ENCODE measurements at places on chromosomes 7 and 10.

DNA sequence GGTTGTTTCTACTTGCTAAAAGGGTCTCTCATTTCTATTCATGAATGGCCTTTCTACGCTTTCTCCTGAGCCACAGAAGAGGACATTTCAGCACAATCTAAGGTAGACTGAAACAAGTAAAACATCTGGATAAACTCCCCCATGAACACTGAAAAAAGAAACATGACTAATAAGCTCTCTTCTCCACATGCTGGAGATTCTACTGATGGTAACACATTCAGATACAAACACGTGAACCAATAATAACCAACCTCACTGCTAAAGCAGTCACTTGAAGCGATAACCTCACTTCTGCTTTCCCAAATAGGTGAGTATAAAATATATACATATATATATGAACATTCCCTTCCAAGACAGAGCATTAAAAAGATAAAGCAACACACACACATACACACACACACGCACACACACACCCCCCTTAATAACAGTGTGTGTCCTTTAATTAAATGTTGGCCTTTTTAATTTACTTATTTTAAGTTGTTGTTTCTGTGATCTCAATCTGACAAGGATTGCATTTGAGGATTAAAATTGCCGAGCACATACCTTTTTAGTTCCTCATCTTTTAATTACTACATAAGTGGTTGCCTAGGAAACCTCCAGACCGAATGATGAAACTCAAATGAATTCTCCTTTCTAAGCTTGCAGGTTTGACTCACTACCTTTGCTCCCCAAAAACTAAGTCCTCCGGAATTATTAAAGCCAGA lies 292.4 kb upstream of the KLF14 start:
- no peak for DNase-seq

DNA sequence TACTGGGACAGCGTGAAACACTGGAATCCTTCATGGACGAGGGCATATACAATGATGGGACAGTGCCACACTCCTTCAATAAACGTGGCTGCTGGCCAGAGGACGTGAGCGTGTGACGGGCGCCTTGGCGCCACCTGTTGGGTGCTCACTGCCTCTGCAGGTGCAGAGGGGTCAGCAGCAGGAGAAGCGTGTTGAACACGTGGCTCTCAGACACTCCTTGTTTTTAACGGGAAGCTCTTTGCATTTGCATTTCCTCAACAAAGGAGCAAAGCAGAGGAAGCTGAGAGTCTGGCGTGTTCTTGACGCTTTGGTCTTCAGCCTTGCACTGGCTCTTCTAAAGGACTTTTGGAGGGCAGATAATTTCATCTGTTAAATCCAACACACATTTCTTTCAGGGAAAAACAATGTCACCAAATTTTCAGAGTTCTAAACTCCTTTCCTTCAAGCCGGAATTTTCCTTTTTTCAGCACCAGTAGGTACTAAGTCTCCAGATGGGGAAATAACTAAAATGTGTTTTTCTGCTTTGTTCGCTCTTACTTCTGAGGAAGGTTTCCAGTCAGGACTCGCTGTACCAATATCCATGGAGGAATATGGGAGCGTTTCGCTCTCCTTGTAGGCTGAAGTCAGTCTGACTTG lies 2.9 kb upstream of the GET4 start:
- peak; percentile 84 for DNase-seq

- no peak for DNase-seq
Observed at GRCh38 chr10:8310930-8311329, 256.4 kb downstream of the GATA3 start.

GRCh38 chr10:10279906-10280305 lies 737.8 kb upstream of the CELF2 start:
- no peak for DNase-seq

- no peak for DNase-seq
Observed at GRCh38 chr7:117472335-117472734, 7.5 kb upstream of the CFTR start.

GRCh38 chr7:36098096-36098495 lies 55.0 kb upstream of the EEPD1 start:
- DNase-seq, result no peak

DNA sequence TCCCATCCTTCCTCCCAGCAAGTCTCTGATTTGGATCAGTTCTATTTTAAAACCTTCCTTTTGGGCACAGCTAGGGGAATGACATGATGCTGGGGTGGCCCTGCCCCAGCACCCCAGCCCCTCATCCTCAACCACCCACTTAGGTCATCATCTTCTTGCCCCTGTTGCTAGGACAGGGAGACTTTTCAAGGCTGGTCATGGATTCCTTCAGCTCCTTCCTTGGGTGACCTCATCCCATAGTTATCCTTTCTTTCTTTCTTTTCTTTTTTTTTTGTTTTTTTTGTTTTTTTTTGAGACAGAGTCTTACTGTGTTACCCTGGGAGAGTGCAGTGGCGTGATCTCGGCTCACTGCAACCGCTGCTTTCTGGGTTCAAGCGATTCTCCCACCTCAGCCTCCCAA lies 127.2 kb downstream of the WDFY4 start:
- no peak for DNase-seq

DNA sequence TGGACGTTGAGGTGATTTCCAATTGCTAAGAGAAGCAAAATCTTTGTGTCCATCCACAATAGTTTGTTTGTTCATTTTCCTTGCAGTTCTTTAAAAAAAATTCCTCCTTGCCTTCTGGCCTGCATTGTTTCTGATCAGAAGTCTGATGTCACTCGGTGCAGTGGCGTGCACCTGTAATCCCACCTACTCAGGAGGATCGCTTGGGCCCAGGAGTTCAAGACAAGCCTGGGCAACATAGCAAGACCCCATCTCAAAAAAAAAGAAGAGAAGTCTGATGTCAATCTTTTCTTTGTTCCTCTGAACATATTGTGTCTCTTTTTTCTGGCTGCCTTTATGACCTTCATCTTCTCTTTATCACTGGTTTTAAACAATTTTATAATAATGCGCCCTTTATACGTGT lies 13.5 kb upstream of the OCM start:
- no peak for DNase-seq

DNA sequence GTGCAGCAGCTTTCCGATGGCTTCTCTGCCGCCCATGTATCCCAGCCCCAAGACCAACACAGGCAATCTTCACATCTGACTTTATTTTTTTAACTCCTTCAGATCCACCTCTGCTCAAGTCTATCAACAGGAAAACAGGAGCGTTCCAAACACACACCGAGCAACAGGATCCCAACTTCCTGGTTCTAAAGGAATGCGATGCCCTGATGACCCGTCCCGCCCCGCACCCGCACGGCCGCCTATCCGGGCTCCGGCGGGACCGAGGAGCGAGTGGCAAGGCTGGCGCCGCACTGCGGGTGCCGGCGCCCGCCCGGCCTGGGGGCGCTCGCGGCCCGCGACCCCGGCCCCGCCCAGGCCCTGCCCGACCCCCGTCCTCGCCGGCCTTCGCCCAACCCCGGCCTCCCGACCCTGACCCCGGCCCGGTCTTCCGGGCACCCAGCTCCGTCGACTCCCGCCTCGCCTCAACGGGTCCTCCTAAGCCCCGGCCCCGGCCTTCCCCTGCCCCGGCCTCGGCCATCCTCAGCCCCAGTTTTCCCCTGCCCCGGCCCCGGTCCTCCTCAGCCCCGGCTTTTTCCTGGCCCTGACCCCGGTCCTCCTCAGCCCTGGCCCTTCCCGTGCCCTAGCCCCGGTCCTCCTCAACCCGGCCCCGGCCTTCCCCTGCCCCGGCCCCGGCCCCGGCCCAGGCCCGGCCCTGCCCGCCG lies 730 bp downstream of the LARP4B start:
- DNase-seq, result peak; percentile 74

- DNase-seq, result no peak
Observed at GRCh38 chr10:65566906-65567305, 1358.9 kb upstream of the LRRTM3 start.

DNA sequence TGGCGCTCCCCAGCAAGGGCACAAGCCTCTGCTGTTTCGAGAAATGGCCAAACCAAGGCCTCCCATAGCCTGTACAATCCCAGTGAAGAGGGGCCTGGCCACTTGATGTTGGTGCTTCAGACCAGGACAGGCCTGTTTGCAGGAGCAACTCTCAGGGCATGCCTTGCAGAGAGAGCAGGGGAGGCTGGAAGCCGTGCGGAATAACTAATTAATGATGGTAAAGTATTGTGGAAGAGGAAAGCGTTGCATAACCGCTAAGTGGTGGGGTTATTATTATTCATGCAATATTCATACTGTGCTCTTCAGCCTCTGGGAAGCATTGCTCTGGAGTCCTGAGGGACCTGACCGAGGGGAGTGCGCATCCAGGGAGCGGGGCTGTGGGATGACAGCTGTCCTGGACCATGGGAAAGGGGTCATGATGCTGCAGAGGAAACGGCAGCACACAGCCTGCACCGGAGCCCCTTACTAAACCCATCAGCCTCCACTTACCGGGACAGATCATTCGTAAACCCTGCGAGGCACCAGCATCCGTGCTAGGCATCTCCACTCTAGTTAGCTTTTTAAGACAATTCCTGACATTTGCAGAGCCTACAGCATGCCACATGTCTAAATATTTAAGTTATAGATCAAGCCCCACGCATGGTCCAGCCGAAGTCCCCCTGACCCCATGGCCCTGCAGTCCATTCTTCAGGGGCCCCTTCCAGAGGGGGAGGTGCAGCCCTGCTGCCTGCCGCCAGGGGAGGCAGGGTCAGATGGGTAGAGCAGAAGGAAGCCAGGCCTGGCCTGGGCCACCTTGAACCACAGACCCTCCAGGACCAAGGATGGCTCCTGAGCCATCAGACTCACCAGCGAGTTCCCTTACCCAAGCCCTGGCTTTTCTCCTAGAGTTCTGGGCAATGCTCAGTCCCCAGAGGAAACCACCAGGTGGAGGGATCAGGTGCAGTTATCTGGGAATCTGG lies 11.6 kb downstream of the TMEM273 start:
- no peak for DNase-seq

GRCh38 chr10:36188080-36188453 lies 546.0 kb upstream of the FZD8 start:
- DNase-seq, result no peak

DNA sequence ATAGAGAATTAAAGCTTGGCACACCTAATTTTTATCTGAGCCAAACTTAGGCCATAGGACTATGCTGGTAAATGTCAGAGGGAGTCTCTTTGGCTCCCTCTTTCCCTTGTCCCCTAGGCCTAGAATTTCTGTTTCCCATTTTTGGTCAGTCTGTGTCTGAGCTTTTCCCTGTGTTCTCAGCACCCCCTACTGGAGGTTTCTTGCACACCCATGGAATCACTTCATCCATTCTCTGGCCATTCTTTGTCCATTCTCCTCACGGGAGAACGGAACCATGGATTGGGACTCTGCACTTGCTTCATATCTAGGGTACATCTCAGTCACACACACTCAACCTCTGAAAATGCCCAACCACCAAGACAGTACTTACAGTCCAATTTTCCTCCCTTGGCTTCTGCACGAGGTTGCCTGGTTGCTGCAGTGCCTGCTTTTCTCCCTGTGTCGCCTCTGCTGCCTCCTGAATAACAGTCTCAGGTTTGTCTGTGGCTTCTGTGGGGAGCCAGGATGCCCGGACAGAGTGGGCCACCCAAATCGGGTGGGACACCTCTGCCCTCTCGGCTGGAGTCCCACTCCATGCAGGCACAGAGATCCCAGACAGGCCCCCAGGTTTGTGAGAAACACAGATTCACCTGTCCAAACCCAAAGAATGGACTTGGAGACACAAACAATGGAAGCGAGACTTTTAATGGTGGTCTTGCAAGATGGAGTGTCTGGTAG lies 35.1 kb upstream of the DNAH11 start:
- peak; percentile 72 for DNase-seq

DNA sequence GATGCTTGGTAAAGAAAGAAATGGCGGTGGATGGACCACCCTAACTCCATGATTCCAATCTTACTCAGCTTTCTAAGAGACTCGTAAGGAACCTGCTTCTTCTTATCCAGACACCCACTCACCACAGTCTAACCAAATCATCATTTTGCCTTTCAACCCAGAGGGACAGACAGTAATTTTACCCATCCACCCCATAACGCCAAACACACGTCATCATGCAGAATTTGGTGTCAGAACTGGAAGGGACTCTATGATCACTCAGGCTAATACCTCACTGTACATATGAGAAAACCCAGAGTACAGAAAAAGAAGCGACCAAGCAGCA lies 388 bp downstream of the ECD start:
- no peak for DNase-seq

DNA sequence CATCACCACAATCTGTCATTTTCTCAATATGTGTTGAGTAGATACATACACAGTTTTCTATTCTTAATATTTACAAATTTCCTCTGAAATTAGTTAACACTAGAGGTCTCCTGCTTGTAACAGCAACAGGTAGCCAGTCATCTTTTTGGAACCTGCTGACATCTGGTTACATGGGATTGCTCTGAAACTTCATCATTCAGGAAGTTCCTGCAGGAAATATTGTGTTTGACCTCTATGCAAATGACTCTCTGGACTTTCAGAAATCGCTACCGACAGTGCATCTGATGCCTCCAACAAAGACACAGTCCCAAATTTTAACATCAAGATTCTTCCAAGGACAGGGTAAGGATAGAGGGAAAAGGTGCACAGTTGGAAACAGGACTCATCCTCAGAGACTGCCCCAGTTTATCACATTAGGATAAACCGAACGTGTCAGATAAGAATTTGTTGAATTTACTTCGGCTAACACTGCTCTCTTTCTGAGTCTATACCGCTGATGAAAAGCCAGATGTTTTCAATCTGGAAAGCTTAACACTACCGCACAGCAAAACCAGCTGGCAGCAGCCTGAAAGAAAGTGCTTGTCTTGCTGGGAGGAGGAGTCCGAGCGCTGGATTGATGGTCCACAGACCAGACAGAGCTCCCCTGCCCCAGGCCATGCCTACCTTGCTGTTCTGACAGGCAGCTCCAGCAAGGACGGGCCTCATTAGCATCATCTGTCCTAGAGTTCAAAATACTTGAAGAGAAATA lies 633.4 kb downstream of the PARD3 start:
- DNase-seq, result no peak

GRCh38 chr10:120789303-120790203 lies 61.6 kb upstream of the WDR11 start:
- no peak for DNase-seq

- no peak for DNase-seq
Observed at GRCh38 chr7:112366886-112367285, 83.4 kb upstream of the IFRD1 start.

- no peak for DNase-seq
Observed at GRCh38 chr7:34756025-34756437, 98.0 kb downstream of the NPSR1 start.

DNA sequence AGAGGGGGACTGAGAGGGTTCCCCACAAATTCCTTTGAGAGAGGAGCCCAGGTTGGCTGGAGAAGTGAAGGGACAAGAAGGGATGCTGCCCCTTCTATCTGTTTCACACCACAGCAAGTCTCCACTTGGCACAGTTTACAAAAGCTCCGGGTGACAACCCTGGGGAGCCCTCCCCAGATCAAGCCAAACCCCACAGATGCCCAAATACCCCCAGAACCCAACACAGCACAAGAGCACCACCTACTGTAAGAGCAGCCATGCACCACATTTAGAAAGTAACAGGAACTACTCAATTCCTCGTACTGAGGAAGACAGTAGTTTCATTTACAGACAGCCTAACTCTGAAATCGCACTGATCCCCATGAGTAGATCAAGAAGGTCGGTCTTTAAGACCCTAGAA lies 67.8 kb upstream of the ATP6V0A4 start:
- no peak for DNase-seq
